CD8-positive, alpha-beta T cell (primary cell): ENCODE measurements at places on chromosomes 4 and X. TPM values are rescaled to one million over a fixed set of nuclear protein-coding genes. Genes with fewer than 3 reads are reported as not detected.

CTSO gene
- 5.9 TPM for total RNA-seq

F9 gene
- not detected for total RNA-seq

RS1 gene
- total RNA-seq, result not detected

PNMA3 gene
- total RNA-seq, result 2.4 TPM

FAM184B gene
- not detected for total RNA-seq

MAGEB17 gene
- total RNA-seq, result not detected

TEX11 gene
- total RNA-seq, result not detected

FRMPD4 gene
- total RNA-seq, result not detected

CLDN34 gene
- total RNA-seq, result not detected

UGT2A1 gene
- not detected for total RNA-seq

DNA sequence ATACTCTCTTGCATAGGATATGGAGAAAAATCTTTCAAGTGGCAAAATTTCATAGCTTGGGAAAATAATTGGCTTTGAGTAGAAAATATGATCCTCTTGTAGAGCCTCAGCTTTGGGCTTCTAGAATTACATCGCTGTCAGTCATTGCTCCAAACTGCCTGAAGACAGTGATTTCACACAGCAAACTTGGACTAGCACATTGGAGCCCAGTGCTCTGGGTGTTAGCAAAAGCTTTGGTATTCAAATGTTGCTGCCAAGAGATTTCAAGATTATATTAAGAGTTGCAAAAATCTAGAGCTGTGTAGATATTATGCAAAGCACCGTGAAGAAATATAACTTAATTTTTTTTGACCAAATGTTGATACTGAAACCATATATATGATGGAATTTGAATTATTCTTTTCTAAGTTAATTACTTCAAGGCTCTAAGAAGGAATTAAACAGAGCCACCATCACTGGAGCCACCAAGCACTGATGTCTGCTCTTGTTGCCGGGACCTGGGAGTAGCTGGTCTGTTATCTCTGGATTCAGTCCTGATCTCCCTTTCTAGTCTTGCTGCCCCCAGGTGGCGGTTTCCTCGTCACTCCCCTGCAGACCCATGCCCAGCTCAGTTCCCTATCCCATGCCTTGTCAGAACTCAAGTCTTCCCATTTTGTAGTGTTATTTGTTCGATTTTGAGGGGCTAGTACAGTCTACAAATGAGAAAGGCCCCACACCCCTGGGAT lies 260.7 kb upstream of the SFRP2 start:
- DNase-seq, result no peak

DNA sequence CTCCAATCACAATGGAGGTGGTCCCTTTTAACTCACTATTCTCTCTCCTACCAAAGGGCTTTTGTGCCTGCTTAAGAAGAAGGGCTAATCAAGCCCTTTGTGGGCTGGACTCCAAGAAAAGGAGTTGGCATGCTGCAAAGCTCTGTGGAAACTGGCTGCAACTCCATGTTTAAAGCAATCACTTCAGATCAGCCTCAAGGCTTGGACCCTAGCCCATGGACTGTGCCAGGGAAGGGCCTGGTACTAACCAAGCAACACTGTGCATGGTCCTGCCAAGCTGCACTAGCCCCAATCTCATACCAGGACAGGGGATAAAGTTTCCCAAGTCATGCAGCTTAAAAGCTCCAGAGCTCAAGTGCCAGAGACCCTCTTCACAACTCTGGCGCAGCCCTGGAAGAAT lies 86.7 kb downstream of the ATP8A1 start:
- no peak for DNase-seq

GRCh38 chr4:135184715-135185114 lies 983.1 kb upstream of the PABPC4L start:
- DNase-seq, result no peak

DNA sequence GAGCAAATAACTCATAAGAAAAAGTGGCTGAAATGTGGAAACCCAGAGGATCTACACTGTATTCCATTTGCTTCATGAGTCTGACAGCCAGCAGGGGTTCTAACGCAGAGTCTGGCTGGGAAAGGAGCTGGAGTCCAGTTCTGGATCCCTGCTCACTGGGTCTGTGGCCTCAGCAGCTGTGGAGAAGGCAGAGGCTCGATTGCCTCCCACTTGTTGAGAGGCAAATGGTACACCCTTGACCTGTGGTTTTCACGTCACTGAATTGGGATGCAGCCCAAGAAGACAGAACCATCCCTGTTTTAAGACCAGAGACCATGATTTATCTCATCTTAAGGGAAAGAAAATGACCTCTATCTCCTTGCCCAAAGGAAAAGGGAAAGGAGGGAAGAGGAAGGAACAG lies 147.0 kb upstream of the NOCT start:
- DNase-seq, result no peak

DNA sequence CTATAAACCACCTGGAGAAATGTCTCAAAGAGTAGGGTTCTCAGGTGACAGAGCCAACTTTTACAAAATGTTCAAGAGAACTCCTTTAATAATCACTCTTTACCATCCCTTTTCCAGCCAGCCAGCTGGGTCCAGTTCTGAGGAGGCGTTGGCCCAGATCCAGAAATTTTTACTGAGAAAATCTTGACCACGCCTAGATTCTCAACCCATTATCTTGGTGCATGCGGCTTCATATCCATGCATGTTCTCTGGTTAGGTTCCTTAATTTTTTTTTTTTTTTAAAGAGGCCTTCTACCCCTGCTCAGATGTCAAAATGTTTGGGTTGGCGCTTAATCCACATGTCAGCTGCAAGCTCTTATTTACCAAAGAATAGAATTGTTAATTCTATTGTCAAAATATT lies 12.0 kb upstream of the MAP7D2 start:
- no peak for DNase-seq

DNA sequence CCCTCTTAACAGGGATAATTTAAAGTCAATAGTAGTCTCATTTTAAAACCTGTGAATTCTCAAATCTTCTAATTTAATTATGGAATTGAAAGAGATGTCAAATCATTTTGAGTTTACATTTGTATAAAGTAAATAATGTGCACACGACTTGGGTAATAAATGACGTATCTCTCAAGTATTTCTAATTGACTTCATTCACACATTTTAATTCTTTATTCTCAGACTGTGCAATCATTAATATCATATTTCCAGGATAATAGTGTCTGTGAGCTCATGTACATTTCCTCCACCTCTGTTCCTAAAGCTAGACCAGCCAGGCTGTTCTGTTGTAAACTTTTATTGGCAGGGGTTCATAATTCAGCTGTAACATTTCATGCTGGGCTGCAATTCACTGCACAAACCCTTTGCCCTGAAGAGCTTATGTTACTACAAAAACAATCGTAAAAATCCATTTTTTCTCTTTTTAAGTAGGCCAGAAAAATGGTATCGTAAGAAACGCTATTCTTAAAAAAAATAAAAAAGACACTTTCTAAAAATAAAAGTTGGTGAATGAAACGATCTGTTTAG lies 1103.1 kb upstream of the TENM3 start:
- DNase-seq, result no peak

GRCh38 chr4:26909369-26909768 lies 48.7 kb downstream of the STIM2 start:
- no peak for DNase-seq

DNA sequence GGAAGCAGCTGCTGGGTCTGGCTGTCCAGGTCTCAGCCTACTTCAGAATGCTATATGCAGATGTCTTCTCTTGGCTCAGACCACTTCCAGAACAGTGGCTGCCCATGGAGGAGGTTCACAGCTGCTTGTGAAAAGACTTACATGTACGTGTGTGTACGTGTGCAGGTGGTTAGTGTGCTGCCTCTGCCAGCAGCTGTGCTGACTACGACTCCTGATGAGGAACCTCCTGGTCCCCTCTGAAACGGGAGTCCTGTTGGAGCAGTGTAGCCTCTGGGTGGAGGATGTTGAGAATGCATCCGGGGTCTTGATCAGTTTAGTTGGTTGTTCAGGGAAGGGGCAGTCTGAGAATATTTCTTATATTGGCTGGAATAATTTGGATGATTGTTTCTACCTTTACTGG lies 155.9 kb upstream of the WDR1 start:
- DNase-seq, result no peak

GRCh38 chr4:23355258-23355657 lies 534.6 kb downstream of the PPARGC1A start:
- DNase-seq, result no peak

DNA sequence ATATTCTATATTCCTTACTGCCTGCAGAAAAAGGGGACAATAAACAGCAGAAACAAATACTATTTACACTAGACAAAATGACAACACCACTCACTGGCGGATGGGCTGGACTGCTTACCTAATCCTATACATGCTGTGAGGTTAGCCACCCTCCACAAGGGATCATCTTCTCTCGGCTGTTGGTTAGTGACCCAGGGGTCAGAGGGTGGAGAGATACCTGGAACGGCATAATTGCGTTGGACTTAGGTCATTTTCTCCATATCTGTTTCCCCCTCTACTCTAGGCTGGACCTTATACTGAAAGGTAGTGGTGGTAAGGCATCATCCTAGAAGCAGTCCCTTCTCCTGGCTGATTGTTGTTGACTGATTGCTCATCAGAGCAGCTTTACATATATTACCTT lies 286.8 kb upstream of the UGT8 start:
- no peak for DNase-seq

DNA sequence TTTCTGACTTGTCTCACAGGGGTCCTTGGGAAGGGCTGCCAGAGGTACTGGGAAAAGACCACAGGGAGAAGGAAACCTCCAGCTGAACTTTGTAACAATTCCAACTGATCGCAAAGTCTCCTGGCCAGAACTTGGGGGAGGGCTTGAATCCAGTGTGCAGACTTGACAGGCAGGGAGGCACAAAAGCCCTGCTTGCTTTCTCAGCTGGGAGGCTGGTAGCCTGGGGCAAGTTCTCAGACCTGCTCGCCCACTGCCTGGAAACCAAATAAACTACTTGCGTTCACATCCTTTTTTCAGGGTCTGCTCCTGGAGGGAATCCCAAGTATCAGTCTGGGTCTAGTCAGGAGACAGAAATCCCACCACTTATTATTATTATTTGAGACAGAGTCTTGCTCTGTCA lies 48.0 kb upstream of the CASK start:
- no peak for DNase-seq

- DNase-seq, result no peak
Observed at GRCh38 chr4:158166701-158167100, 6.1 kb downstream of the GASK1B start.

DNA sequence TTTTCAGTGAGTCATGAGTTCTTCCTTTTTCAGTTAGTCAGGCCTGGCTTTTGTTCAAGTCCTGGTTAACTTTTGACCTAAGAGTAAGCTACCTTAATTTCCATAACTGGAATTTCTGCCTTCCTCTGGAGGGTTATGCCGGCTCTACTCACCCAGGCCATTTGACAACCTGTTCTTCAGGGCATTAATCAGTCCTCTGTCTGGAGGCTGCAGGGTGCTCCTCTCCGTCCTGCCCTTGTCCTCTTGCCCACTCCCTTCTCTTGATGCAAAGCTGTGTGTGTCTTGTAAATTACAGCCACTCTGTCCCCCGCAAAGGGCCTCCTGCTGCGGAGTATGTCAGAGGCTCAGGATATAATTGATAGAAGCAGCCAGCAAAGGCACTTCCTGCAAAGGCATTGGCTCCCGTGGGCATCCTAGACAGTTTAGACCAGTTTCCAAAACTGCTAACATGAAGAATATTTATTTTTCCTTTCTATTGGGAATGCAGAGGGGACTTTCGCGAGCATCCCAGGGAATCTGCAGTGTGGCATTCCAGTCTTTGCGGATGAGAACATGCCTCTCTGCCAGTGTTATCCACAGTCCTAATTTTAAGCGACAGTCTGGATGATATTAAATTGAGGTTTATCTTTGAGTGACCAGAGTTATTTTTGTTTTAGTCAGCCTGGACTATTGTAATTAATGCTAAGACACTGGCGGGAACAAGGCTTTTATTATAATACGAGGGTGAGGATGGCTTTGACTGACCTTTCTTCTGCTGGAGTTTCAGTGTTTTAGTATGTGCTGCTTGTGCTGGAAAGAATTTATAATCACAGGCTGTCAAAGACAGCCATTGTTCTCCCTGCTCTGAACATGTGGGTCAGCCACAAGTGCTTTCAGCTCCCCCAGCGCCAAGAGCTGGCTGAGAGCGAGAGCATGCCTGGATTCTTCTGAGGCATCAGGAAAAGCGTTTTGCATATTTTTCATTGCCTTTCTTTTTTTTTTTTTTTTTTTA lies 74.2 kb downstream of the LIMCH1 start:
- DNase-seq, result no peak

GRCh38 chrX:20237864-20238263 lies 28.8 kb downstream of the RPS6KA3 start:
- no peak for DNase-seq

- DNase-seq, result no peak
Observed at GRCh38 chr4:145888393-145888792, 50.2 kb downstream of the ZNF827 start.

DNA sequence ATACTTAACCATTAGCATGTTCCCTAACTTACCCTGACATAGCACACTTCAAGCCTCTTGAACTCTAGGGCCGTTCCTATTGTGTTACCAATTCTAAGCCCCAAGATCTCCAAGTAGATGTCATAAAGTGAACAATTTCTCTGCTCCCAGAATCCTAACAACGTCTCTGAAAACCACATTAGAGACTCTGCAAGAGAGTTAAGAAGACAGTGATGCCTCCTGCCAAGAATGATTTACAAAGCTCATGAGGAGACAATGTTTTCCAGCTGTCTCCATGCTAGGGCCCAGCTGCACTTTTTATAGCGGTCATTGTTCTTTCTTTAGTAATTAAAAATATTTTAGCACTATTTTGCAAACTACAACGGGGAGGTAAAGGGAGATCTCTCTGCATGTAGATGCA lies 358.4 kb downstream of the PPP3CA start:
- no peak for DNase-seq

- no peak for DNase-seq
Observed at GRCh38 chrX:109270580-109271484, 211.1 kb downstream of the GUCY2F start.

GRCh38 chrX:20620306-20620705 lies 353.6 kb upstream of the RPS6KA3 start:
- DNase-seq, result no peak
